Hippocampal formation (tissue), 2 donors: ENCODE measurements at places on chromosomes 3 and 15.

DNA sequence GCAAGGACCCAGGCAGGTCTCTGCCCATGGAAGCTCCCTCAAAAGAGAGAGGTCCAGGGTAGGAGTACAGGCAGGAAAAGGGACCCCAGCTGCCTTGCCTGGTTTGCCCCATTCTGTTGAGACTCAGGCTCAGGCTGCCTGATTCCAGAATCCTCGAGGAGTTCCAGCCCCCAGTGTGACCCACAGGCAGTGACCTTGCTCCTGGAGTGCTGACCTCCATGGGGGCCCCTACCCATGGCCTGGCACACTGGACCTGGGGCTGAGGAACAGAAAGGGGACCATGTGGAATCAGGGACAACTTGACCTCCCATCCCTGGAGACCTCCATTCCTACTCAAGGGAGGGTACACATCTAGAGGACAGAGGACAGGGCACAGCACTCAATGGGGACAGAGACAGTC lies 3.4 kb upstream of the SEMA3B start:
- no peak for DNase-seq

DNA sequence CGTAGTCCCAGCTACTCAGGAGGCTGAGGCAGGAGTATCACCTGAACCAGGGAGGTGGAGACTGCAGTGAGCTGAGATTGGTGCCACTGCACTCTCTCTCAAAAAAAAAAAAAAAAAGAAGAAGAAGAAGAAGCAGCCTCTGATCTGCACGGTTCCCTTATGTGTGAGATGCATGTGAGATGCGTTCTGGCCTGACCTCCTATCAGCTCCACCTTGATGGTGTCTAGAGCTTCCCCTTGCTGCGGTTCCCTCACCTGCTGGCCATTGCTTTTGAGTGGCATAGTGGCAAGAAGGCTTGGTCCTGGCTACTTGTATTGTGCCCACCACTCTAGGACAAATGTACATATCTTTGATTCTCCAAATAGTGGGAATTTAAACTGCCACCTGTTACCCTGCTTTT lies 49.4 kb upstream of the CFAP161 start:
- DNase-seq = no peak

GRCh38 chr3:69400683-69401082 lies 14.8 kb upstream of the FRMD4B start:
- DNase-seq = no peak

GRCh38 chr3:184345317-184346144 lies 8.1 kb downstream of the FAM131A start:
- peak; percentile 94 for DNase-seq

GRCh38 chr3:148884261-148884660 lies 19.2 kb downstream of the CPA3 start:
- no peak for DNase-seq

GRCh38 chr15:33656168-33656567 lies 312.1 kb upstream of the CHRM5 start:
- no peak for DNase-seq

DNA sequence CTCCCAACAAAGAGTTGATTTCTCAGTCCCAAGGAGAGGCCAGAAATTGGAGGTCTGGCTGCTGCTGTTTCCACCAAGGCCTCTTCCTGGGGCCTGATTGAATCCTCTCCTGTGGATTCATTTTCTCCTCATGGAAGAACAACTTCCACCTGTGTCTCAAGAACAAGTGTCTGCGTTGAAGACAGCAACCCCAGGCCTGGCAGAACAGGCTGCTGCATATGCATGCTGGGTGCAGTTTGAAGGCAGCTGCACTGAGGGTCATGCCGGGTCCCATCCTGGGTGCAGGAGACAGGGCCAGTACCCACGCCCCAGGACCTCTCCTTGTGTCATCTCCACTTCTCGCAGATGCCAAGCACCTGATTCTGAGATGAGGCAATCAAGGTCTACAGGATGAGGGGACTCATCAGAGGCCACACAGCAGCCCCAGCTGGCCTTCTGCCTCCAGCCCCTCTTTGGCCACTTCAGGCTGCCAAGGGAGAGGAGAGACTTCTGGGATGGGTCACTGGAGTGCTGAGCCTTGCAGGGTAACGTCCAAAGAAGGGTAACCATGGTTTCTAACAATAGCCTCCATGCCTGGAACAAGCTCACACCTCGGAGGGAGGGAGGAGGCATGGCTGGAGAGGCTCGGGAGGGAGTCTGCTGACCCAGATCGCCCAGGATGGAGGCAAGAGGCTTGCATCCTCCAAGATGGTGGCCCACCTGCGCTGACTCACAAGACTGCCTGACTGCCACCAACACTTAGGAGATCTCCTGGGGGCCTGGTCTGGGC lies 30.0 kb downstream of the HCN4 start:
- DNase-seq = no peak

DNA sequence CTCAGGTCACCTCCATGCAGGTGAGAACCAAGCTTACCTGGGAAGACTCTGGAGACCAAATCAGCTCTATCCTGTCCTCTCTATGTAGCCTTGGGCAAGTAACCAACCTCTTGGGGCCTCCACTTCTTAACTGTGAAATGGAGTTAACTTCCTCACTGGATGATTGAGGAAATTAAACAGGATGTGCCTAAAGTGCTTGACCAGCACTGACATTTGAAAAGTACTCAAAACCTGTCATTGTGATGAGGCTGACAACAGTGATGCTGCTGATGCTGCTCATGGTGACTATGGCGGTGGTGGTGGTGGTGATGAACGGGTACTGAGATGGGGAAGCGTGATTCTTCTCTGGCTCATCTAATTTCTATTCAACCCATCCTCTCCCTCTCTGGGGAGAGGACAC lies 22.3 kb downstream of the VIPR1 start:
- no peak for DNase-seq

GRCh38 chr15:72935521-72935920 lies 116.7 kb upstream of the NEO1 start:
- no peak for DNase-seq

DNA sequence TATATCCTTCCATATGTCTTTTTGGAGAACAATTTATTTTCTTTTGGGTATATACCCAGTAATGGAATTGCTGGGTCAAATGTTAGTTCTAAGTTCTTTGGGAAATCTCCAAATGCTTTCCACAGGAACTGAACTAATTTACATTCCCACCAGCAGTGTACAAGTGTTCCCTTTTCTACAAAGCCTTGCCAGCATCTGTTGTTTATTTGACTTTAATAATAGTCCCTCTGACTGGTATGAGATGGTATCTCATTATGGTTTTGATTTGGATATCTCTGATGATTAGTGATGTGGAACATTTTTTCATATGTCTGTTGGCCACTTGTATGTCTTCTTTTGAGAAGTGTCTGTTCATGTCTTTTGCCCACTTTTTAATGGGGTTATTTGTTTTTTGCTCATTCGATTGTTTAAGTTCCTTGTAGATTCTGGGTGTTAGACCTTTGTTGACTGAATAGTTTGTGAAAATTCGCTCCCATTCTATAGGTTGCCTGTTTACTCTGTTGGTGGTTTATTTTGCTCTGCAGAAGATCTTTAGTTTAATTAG lies 48.4 kb downstream of the TMEM45A start:
- DNase-seq = no peak

DNA sequence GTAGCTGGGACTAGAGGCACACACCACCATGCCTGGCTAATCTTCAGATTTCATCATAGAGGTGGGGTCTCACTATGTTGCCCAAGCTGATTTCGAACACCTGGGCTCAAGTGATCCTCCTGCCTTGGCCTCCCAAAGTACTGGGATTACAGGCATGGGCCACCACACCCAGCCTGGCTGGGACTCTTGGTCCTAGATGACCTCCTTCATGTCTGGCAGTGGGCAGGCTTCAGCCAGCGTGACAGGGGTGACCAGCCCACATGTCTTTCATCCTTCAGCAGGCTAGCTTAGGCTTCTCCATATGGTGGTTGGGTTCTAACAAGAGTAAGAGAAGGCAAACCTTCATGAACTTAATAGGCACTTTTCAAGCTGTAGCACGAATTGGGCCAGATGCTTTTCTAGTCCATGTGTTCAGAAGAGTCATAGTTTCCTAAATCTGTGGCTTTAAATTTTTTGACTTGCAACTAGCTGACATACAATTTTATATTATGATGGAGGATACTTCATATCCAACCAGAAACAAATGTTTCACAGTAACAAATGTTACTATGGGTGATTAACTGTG lies 7.6 kb downstream of the GPD1L start:
- no peak for DNase-seq

- DNase-seq = no peak
These were observed 23.7 kb upstream of the RPN1 start for GRCh38 chr3:128674161-128674784.

DNA sequence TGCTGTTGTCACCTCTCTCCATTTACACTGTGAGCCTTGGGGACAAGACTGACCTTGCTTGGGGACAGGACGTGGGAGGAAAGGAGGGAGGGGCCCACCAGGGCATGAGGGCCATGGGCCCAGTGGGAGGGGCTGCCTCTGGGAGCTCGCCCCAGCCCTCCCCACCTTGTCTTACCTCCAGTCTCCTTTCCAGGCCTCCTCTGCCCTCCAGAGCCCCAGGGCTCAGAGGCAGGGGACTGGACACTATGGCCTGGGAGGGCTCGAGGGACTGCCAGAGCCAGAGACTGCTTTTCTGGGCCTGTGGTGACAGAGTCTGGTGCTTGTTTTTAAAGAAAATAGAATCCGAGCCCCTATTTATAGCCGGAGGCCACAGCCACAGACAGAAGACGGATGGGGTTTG lies 10.2 kb downstream of the CSPG4 start:
- no peak for DNase-seq

DNA sequence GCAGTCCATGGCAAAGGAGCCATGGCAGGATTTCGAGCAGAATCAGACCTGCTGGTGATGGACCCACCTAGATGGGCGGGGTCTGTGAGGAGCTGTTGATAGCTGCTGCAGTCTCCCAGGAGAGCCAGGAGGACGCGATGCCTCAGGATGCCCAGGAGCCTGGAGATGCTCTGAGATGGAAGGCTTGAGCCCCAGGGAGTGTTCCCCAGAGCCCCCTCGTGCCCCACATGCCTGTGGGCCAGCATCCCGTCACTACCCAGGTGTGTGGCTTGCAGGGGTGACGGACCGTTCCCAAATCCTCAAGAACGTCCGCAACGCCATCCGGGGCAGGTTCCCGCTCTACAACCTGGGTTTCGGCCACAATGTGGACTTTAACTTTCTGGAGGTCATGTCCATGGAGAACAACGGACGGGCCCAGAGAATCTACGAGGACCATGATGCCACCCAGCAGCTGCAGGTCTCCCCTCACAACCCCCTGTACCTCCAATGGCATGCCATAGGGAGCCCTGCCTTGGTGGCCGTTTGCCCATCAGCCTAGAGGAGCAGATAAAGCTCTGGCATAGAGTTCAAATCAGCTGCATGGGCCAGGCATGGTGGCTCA lies 6.7 kb downstream of the ITIH1 start:
- DNase-seq = no peak
